Activated naive CD4-positive, alpha-beta T cell treated with Interleukin-2 at 50 U/mL for 16 hours (primary cell): ENCODE measurements at places on chromosomes 3 and 15.

GRCh38 chr3:34073111-34073510 lies 274.7 kb downstream of the PDCD6IP start:
- DNase-seq, result no peak

DNA sequence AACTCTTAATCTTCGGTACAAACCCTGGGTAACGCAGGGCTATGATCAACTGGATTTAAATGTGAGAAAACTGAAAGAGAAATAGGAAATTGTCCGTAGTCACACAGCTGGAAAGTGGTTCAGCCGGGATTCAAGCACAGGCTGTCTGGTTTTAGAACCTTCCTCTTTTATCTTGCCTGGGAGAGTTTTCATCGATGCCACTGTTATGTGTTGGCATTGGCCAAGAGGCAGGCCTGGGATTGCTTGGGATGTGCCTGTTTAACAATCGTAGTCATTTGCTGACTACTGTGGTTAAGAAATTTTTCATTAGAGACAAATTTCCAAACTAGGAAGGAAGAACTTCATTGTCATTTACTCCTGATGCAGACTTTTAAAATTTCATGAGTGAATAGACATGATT lies 4.3 kb downstream of the MCTP2 start:
- DNase-seq, result no peak

GRCh38 chr15:54638666-54639065 lies 558.1 kb downstream of the RSL24D1 start:
- DNase-seq, result no peak

DNA sequence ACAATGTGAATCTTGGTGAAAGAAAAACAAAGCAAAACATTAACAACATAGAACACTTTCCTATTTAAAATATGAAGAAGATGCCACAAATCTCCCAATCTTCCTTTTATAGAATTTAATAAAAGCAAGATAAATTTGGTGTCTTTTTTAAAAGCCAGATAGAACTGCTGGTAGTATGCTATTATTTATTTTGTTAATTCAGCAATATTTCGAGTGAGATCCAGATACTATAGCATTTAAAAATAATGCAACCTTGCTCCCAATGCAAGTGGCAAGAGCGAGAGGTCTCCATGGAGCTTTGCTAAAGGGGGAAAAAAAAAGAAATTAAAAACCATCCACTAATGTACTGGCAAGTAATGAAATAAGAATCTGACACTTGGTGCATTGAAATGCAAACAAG lies 121.8 kb downstream of the IL20RB start:
- no peak for DNase-seq

DNA sequence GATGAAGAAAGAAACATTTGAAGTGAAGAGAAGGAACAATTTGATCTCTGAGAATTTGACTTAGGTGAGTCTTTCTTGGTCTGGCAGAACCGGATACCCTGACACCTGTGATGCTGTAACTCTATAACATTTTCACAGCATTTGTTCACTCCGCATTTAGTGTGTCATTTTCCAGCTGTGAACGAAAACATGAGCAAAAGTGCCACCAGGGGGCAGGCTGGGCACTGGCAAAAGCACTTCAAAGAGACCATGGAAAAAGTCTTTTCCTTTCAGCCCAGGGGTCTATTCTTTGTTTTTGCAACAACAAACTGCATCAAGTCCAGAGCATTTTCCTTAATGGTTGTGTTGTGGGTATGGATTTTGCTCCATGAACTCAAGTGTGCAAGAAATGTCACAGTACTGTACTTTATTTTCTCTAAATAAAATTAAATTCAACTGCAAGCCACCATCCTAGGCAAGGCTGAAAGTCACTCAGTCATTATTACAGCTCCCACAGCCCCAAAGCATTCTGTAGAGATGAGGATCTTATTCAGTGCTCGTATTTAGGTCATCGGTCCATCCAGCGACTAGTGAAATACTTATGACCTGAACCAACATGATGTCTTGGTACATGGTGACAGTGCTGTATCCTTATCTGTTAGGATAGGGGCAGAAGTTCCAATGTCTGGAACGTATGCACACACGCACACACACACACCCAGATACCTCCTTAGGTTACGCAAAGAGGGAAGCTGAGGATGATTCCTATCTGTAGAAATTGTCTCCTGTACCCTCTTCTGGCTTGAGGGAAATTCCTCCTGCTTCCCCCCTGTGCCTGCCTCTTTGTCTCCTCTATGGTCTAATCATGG lies 125.5 kb downstream of the GADL1 start:
- DNase-seq, result peak; percentile 73

- DNase-seq, result no peak
These were observed 37.8 kb upstream of the GOLGA6L2 start for GRCh38 chr15:23484870-23485269.

GRCh38 chr3:131444180-131444579 lies 58.6 kb downstream of the MRPL3 start:
- no peak for DNase-seq
